Neural progenitor cell (in vitro differentiated cells): ENCODE measurements at places on chromosomes 6 and 20. TPM values are rescaled to one million over a fixed set of nuclear protein-coding genes. Genes with fewer than 3 reads are reported as not detected.
A peak's percentile ranks its signal among the peaks of the same experiment; 100 is the strongest.

DNA sequence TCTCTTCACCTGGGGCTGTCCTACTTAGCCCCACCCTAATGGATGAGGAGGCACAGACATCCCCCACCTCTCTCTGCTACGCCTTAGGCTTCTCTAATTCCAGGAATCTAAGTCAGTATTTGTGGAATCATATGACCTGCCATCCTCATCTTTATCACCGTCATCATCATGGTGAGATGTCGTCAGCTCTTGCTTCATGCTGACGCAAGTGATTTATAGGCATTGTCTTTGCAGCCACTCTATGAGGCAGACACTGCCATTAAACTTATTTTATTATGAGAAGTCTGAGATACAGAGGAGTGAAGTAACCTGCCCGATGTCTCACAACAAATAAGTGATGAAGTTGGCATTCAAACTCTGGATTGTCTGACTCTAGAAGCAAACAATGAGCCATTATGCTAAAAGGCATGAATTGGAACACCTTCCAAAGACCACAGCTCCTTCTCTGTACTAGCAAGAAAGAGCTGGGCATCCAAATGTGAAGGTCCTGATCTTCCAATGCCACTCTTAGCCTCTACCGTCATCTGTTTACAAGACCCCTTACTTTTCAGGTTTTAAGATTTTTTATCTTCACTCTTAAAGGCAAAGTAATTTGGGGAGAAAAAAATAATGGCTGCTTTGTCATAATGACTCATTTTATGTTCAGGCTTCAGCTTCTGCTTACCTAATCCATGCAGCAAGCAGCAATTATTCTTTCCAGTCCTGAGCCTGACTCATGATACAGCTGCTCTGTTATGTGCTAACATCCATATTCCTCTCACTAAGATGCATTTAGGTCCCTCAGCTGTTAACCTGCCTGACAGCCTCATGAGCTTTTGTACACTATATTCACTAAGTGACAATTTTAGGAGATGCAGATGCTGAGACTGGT is 113.7 kb upstream of the BCLAF1 start:
- no peak for DNase-seq

DNA sequence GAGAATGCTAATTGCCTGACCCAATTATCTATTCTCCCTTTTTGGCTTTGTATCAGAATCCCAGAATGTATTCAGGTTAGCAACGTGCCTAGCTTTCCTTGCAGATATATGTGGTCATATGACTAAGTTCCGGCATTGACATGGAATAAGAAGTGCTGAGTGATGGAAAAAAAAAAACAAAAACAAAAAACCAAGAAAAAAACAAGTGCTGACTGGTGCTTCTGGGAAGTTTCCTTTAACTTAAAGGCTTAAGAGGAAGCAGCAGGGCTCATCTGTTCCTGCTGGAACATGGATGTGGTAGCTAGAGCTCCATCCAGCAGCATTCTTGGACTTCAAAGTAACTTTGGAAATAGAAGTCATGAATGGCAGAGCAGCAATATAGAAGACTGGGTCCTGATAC is 10.4 kb upstream of the RPF2 start:
- no peak for DNase-seq

Gene OTOR
- not detected in 2 replicates for total RNA-seq

Gene COMMD7
- total RNA-seq, result 39.4 and 44.4 TPM in 2 replicates

Gene BPI
- not detected in 2 replicates for total RNA-seq

GRCh38 chr6:130766239-130767144 is 60.7 kb upstream of the SMLR1 start:
- DNase-seq, result no peak

DNA sequence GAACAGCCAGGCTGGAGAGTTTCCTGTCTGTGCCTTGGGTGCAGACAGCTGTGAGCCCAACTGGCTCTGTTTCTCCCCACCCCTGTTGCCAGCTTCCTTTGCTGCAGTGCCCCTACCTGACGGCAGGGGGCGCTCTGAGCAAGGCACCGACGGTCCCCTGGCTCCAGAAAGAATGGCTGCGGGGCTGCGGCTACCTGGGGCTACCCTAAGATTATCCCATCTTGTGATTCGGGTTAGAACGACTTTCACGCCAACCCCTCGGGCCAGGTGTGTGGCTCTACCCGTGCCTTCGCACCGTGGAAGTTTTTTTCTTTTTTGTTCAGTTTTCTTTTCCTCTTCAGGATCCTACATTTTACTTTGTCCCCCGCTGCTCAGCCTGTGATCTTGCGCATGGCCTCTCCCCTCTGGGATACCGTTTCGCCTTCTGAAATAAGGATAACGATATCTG is 33.4 kb upstream of the AAR2 start:
- peak; percentile 78 for DNase-seq

DNA sequence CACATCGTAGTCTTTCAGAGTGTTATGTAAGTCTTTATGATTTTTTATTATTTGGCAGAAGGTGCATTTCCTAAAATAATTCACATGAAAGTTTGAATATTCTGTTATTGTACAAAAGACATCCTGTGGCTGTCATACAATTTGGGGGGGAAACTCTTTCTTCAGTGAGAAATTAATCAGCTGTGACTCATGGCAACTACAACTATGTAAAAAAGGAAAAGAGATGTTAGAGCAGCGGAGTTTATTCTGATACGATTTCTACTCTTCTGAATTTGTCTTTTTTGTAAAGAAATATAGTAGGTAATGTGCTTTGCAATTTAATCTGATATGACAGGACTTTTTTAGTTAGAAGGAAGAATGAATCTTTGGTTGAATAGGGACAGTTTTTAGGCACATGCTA is 14.2 kb downstream of the COL19A1 start:
- no peak for DNase-seq

- no peak for DNase-seq
These were observed 7.1 kb downstream of the NHLRC1 start for GRCh38 chr6:18115356-18115755.
